ENCODE measurements at places on chromosomes 7 and 10. TPM values are rescaled to one million over a fixed set of nuclear protein-coding genes. Genes with fewer than 3 reads are reported as not detected.

DNA sequence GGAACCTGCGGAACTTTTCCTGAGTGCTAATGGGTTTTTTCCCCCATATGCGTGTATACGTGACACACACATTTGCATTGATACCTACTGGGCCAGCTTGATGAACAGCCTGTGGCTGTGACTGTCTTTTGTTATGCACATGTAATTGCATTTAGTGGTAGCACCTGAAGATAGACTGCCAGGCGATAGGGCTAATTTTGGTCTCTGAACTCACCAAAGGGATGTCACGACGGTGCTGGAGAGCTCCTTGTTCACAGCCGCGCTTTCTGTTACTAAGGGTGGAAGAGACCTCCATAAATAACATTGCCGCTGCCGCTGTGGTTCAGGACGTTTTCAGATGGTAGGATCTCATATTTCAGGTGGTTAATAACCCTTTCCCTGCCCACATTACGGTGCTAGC, 133.2 kb downstream of the CAMK1D start:
- DNase-seq = no peak

- DNase-seq = peak; percentile 49
Measured at GRCh38 chr7:128347647-128348097, 4.0 kb upstream of the RBM28 start.

DNA sequence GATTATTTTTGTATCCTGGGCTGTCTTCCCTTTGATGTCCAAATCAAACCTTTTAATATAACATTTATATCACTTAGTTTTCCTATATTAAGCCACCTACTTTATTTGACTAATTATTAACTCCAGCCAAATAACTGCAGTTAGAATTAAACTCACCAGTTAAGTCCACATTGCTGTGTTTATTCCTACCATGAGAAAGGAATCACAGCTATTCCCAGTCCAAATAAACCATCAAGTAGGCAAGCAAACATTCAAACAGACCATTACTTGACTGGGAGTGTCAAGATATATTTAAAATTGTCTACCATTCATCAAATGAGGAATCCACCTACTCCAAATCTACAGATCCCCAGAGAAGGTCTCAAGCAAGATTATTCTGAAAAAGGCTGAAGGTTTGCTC, 22.4 kb downstream of the PDE1C start:
- DNase-seq = no peak

- peak; percentile 7 for DNase-seq
Measured at GRCh38 chr7:134293002-134293740, 23.6 kb downstream of the SLC35B4 start.

- DNase-seq = peak; percentile 94
Measured at GRCh38 chr7:2641406-2642393, 9.9 kb downstream of the TTYH3 start.

- no peak for DNase-seq
Measured at GRCh38 chr7:87110778-87111177, 41.5 kb upstream of the DMTF1 start.

DNA sequence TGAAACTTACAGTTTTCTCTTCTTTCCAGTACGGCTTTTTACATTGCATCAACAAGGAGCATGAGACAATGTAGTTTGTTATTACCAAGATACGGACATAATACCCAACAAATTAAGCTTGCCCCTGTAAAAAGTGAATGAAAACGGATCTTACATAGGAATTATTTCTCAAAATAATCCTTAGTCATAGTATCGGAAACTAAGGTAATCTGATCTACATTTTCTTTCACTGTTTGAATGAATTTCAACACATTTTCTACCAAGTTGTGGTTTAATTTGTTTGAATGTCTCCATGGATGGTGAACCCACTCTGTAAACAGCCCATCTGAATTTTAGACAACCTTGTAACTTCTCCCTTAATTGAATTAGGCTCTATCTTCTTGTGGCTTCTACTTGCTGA, 90.5 kb downstream of the INHBA start:
- no peak for DNase-seq

DNA sequence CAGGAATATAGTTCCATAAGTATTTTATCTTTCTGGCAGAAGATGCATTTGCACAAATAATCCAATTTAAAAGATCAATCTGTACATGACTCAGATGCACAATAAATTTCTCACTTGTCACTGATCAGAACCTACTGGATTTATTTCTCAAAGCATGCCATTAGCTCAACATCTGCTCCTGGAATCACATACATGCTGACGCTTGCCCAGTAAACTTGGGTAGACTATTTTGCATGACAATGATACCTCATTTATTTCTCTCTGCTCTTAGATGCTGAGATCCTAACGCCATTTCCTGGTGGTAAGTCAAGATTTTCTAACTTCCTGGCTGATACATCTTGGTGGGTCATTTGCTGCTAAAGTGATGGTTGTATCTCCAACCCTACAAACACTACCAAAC, 33.8 kb upstream of the C10orf120 start:
- no peak for DNase-seq

- DNase-seq = no peak
Measured at GRCh38 chr7:116018731-116019130, 11.8 kb downstream of the TFEC start.

GRCh38 chr10:71534568-71535194, 138.0 kb downstream of the CDH23 start:
- DNase-seq = no peak

GRCh38 chr10:3046210-3046779, 21.1 kb upstream of the PFKP start:
- DNase-seq = no peak

- DNase-seq = no peak
Measured at GRCh38 chr7:104772405-104773345, 241.3 kb upstream of the KMT2E start.

GRCh38 chr7:4996696-4997222, 37.8 kb upstream of the MMD2 start:
- no peak for DNase-seq

GRCh38 chr7:87218796-87219544, 562 bp downstream of the TMEM243 start:
- DNase-seq = peak; percentile 64

- DNase-seq = no peak
Measured at GRCh38 chr7:108020585-108020984, 17.6 kb upstream of the LAMB1 start.

DNA sequence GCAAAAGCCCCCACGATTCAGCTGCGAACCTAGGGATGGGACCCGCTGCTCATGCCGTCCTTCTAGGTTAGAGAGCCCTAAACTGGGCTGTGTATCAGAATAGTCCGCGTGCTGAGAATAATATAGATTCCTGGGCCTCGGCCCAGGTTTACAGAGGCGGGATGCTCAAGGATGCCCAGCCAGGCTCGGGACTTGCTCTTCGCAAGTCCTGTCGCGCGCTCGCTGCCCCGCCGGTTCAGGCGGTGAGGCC, 266 bp upstream of the STMP1 start:
- DNase-seq = no peak

GRCh38 chr10:25232204-25232603, 57.4 kb downstream of the GPR158 start:
- DNase-seq = no peak

- DNase-seq = no peak
Measured at GRCh38 chr7:89477991-89478390, 676.3 kb upstream of the STEAP1 start.

DNA sequence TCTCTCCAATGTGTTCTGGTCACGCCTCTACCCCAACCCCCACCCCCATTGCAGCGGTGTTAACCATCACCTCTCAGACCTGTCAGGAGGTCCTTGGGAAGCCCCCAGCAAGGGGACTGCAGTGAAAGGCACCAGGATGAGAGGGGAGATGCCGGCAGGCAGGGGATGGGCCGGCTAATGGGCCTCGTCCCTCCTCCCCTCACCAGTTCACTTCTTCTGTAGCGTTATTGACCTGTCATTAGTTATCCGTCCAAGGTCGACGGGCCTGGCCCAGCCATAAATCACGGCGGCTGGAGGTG, 18.8 kb downstream of the POLL start:
- no peak for DNase-seq

DNA sequence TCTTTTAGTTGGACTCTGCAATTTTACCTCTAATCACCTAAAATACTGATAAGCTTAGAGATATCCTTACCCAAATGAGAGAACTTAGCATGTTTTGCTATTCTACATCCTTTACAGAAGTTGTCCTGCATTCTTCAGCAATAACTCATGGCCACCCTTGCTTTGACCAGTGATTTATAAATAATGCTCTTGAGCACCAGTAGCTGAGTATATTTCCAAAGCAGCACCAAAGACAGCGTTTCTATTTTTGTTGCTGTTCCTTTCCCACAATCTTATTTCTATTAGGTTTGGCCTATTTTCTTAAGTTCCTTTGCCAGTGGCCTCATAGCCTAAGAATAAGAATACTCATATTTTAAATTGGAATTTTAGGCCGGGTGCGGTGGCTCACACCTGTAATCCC, 15.0 kb downstream of the ARPC1A start:
- no peak for DNase-seq

GRCh38 chr7:25664593-25664992, 436.3 kb upstream of the NPVF start:
- DNase-seq = no peak

DNA sequence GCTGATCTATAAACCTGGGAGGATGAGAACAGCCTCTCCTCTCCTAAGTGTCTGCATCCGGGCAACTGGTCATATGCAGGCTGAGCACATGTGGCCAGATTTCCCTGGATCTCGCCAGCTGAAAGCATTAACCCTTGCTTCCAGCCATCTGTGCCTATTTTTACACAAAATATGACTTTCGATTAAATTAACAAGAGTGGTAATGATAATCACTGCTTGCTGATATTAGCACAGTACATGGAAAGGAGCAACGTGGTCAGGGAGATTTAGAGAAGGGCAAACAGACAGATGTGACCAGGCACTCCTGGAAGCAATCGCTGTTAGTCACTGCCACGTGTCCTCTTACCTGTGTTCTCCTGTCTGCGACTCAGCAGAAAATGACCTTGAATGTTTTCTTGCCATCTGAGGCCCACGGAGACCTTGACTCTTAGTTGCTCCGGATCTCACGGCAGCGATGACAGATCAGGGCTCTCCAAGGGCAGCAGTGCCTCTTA, 59.5 kb upstream of the NPTX2 start:
- DNase-seq = no peak

- no peak for DNase-seq
Measured at GRCh38 chr10:114623661-114624294, 34.3 kb downstream of the ABLIM1 start.

DNA sequence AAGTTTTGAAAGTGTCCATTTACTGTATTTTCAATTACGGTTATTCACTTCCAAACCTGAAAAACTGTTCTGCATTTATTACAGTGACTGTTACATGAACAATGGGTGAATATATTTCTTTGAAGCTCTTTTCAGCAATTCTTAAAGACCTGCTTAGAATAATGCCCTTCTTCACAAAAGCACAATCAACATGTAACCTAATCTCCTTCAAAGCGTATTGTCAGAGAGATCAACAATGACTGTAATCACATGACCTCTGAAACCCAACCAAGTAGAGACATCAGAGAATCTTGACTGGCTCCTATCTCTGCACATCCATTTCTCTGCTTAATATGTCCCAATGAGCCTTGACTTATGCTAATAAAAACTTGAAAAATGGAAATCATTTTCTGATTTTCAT, 126.7 kb downstream of the NRCAM start:
- no peak for DNase-seq

GRCh38 chr7:28854750-28855074, 103.4 kb downstream of the TRIL start:
- DNase-seq = no peak

- DNase-seq = no peak
Measured at GRCh38 chr10:127462643-127463295, 86.3 kb upstream of the NPS start.

PDE6C gene
- total RNA-seq = not detected

UPK3B gene
- not detected for total RNA-seq

LEP gene
- 0.13 TPM for total RNA-seq

SPDYE3 gene
- total RNA-seq = not detected

GRB10 gene
- 20.4 TPM for total RNA-seq

AGAP5 gene
- total RNA-seq = 4.3 TPM

STEAP4 gene
- total RNA-seq = 37.8 TPM

Measured in heart left ventricle (tissue), 16 donors.